ENCODE measurements at places on chromosomes 4 and X. TPM values are rescaled to one million over a fixed set of nuclear protein-coding genes. Genes with fewer than 3 reads are reported as not detected.
A peak's percentile ranks its signal among the peaks of the same experiment; 100 is the strongest.

DNA sequence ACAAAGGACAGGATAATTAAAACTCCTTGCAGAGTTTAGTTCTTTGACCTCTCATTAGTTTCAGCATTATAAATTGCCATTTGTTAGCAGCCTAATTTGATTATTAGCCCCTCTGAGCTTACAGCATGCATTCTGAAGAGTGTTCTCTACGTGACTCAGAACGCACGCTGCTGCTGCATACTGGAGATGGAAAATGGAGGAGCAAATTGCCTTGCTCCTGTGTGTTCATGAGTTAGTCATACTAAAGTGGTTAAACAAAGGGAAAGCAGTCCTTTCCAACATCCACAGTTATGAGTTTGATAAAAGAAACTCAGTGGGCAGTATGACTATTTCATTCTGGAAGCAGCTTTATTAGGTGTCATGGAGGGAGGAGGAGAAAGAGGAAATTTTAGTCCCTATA, 922.5 kb downstream of the RPA4 start:
- no peaks in the 10 kb centered on the region for H3K27me3 ChIP-seq
- no peaks in the 10 kb centered on the region for H3K4me1 ChIP-seq
- H3K4me3 ChIP-seq, result no peak overlapping the region
- DNase-seq, result no peak

GRCh38 chr4:96593422-96593821, 753.5 kb downstream of the PDHA2 start:
- no peak overlapping the region for H3K27ac ChIP-seq
- H3K36me3 ChIP-seq, result no peaks in the 10 kb centered on the region
- DNase-seq, result no peak
- no peaks in the 10 kb centered on the region for H3K27me3 ChIP-seq
- no peak overlapping the region for H3K4me3 ChIP-seq

- no peak for DNase-seq
- H3K27ac ChIP-seq, result no peak overlapping the region
- H3K4me1 ChIP-seq, result peaks cover 34% of the 10 kb centered on the region
- H3K27me3 ChIP-seq, result no peaks in the 10 kb centered on the region
- no peaks in the 10 kb centered on the region for H3K36me3 ChIP-seq
These were observed 64.1 kb upstream of the TENM3 start for GRCh38 chr4:182179105-182179504.

DNA sequence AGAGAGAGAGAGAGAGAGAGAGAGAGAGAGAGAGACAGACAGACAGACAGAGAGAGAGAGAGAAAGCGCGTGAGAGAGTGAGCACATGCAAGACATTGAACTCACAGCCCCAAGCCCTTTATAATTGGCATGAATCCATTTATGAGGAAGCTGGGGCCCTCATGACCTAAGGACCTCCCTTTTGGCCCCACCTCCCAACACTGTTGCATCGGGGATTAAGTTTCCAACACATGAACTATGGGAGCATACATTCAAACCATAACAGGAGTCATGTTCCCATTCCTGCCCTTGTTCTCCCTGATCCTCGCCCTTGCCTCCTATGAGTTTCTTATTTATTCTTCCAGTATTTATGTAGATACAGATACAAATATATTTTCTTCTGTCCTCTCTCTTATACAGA, 269.8 kb upstream of the ARX start:
- DNase-seq, result no peak
- H3K4me3 ChIP-seq, result no peak overlapping the region
- H3K27me3 ChIP-seq, result no peaks in the 10 kb centered on the region
- no peak overlapping the region for H3K27ac ChIP-seq
- no peaks in the 10 kb centered on the region for H3K36me3 ChIP-seq

DNA sequence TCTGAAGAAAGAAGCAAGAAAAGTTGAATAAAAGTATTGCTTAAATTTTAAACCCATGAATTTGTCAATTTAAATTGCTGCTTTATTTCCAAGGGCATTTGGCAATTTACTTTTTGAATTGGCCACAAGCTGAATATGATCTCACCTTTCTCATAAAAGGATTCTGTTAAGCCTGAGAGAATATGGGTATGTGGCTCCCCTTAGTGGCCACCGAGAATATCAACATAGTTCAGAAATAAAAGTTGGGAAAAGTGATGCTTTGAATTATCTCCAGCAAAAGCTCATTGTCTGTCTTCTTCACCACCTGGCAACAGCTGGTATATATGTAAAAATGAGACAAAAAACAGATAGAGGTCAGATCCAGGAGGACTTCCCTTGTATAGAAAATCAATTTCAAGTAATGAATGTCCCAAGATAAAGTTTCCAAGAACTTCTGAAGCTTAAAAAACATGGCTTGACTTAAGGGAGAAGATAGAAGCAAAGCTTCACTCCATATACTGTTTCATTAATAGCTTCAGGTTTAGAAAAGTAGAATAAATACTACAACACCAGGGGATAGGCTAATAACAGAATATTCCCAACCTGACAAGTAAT, 290.7 kb upstream of the FAM241A start:
- H3K27me3 ChIP-seq, result no peaks in the 10 kb centered on the region
- H3K27ac ChIP-seq, result no peak overlapping the region
- peak; percentile 39 for DNase-seq
- peaks cover 7% of the 10 kb centered on the region for H3K4me1 ChIP-seq

The KIF4A gene
- 58.5 TPM for total RNA-seq

DNA sequence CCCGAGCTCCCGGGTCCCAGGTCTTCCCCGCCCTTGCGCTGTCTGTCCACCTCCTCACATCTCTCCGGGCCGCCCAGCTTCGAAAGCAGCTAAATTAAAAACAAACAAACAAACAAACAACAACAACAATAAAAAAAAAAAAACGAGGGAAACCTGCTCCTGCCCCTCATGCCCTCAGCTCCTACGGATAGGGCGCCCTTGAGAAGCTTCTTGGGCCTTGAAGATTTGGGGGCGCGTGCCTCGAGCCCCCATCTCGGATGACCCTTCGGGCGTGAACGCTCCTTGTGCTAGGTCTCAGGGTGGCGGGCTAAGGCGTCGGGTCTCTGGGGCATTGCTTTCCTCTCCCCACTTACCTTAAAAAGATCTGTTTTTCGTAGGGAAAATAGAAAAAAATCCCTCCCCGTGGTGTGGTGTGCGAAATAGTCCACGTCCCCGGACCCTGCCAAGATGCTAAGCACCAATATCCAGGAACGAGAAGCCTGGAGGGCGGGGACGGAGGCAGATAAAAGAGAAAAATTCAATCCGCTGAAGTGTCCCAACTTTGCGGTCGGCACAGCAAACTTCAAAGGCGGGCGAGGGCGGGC, 603 bp downstream of the NDNF start:
- peak overlapping the region; percentile 43 for H3K27ac ChIP-seq
- H3K27me3 ChIP-seq, result peaks cover 74% of the 10 kb centered on the region
- H3K4me3 ChIP-seq, result peak overlapping the region; percentile 93

- H3K4me1 ChIP-seq, result no peaks in the 10 kb centered on the region
- H3K27ac ChIP-seq, result no peak overlapping the region
- H3K27me3 ChIP-seq, result no peaks in the 10 kb centered on the region
- H3K36me3 ChIP-seq, result no peaks in the 10 kb centered on the region
- H3K4me3 ChIP-seq, result no peak overlapping the region
These were observed 472.9 kb upstream of the GALNTL6 start for GRCh38 chr4:171340258-171340657.

The GALNTL6 gene
- total RNA-seq, result 0.07 TPM

DNA sequence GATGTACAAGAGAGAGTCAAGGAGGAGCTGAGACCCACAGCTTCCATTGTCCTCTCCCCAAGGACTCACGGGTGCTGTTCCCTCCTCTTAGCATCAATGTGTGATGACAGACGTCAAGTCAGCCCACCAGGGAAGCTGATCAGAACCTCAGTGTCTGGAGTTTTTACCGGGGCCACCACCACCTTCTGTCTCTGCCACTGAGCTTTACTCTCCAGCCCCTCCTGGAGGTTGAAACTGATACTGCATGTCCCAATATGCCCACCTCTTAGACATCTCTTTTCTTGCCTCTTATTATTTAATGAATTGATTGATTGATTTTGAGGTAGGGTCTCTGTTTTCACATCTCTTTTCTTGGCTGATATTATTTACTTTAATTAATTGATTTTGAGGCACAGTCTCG, 10.3 kb upstream of the AKAP17A start:
- no peak overlapping the region for H3K4me3 ChIP-seq
- peak; percentile 64 for DNase-seq
- H3K4me1 ChIP-seq, result no peaks in the 10 kb centered on the region
- no peak overlapping the region for H3K27ac ChIP-seq

The ADAMTS3 gene
- total RNA-seq, result 2.7 TPM

DNA sequence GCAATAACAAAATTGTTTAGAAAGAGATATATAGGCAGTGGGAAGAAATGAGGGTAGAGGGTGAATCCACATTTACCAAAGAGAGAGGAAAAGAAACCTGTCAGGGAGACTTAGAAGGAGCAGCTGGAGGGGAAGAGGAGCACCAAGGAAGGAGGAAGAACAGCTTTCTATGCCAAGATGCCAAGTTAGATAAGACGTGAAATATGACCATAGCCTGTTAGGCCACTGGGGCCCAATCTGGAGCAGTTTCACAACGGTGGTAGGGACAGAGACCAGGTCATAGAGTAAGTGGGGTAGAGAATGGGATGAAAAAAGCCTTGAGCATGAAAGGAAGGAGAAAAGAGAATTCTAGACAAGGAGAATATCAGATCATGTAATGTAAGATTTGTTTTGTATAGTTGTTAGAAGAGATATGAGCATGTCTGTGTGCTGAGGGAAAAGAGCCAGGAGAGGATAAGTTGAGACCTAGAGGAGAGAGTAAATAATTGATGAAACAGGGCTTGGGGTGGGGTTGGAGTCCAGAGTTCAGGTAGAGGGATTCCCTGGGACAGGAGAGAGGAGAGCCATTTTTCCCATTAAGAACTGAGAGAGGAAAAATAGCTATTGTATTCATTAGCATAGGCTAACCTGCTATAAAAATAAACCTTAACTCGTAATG, 4.4 kb upstream of the SOWAHB start:
- H3K4me1 ChIP-seq, result no peaks in the 10 kb centered on the region
- no peak for DNase-seq
- peaks cover 2% of the 10 kb centered on the region for H3K36me3 ChIP-seq

The KLHL34 gene
- not detected for total RNA-seq

The CLCN4 gene
- 9.0 TPM for total RNA-seq

DNA sequence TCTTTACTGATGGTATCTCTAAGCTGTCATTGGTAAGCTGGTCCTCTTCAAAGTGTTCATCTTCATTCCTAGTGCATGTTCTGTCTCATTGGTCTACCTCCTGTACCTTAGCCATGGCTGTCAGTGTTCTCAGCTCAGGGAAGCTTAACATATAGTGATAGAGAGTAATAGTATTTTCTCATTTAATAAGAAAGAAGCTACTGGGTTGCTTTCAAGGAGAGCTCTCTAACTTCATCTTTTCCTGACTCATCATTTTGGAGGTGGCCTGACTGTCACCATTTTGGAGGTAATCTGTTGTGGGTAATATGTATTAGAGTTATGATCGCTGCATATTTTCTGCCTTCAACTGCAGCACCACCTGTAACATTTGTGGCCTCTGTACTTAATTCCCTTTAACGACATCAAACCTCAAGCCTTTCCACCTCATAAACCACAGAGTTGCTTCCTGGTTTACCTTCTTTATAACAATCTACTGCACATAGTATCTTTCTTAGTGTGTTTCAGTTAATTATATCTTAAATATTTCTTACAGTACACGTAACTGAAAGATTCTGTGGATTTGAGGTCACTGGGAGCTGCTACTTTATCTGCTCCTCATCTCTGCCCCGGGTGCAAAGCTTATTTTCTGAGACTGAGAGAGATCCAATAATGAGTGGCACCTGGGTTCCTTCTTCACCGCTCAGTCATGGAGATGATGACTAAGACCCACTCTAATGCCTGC, 474.0 kb upstream of the TECRL start:
- H3K36me3 ChIP-seq, result no peaks in the 10 kb centered on the region
- no peak for DNase-seq
- no peak overlapping the region for H3K27ac ChIP-seq
- no peaks in the 10 kb centered on the region for H3K27me3 ChIP-seq
- H3K4me1 ChIP-seq, result peaks cover 11% of the 10 kb centered on the region

- DNase-seq, result no peak
- no peak overlapping the region for H3K4me3 ChIP-seq
- H3K27me3 ChIP-seq, result no peaks in the 10 kb centered on the region
- peaks cover 16% of the 10 kb centered on the region for H3K36me3 ChIP-seq
- H3K27ac ChIP-seq, result no peak overlapping the region
These were observed 75.9 kb downstream of the C4orf51 start for GRCh38 chr4:145755802-145756201.

DNA sequence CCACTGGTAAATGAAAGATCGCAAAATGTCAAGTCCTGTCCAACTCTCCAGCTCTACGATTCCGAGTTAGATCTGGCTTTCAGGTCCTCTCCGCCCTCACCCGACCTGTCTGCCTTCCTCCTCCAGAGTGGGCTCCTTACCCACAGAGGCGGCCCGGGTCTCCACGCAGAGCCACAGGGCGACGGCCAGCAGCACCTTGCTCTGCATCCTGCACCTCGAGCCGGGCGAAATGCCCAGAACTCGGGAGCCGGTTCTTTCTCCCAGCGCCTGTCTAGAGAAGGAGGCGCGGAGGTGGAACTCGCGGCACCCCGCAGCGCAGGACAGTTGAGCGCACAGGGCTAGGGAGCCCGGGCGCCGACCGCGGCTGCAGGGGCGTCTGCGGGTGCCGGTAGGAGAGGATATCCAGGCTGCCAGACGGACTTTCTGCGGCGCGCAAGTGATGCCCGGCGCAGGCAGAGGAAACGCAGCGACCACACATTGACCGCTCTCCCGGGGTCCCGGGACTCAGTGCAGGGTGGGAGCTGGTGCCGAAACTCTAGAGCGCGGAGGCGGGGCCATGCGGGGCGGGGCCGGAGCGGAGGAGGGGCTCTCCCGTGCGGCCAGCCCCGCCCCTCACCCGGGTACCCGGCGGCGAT, at the start of gene KDR:
Gene KDR (minus strand): TSS at position 509 of the 635 bp plus-strand sequence. CDS start 302 bp downstream, at position 207.
- DNase-seq, result peak; percentile 56
- peaks cover 21% of the 10 kb centered on the region for H3K4me1 ChIP-seq
- H3K36me3 ChIP-seq, result no peaks in the 10 kb centered on the region
- peak within 1 kb of the TSS; percentile 91 for H3K4me3 ChIP-seq
